ENCODE measurements at places on chromosomes 7 and 10. TPM values are rescaled to one million over a fixed set of nuclear protein-coding genes. Genes with fewer than 3 reads are reported as not detected.

The PRKCQ gene
- total RNA-seq: under 0.01 TPM

The NPTX2 gene
- total RNA-seq: under 0.01 TPM

The RADIL gene
- total RNA-seq: 0.26 TPM

The FAM25G gene
- not detected for total RNA-seq

The FXYD4 gene
- total RNA-seq: not detected

The TEX36 gene
- not detected for total RNA-seq

The ABCB1 gene
- 3.8 TPM for total RNA-seq

The AGAP4 gene
- total RNA-seq: 4.3 TPM

The ASB15 gene
- not detected for total RNA-seq

The NPSR1 gene
- not detected for total RNA-seq

The RHOBTB1 gene
- total RNA-seq: 15.5 TPM

The POU6F2 gene
- total RNA-seq: not detected

The STEAP2 gene
- 32.4 TPM for total RNA-seq

The ZNF25 gene
- total RNA-seq: 5.3 TPM

All from bronchial smooth muscle cell (primary cell).